ENCODE measurements at places on chromosomes 5 and 9. TPM values are rescaled to one million over a fixed set of nuclear protein-coding genes. Genes with fewer than 3 reads are reported as not detected.

Gene PDLIM4
- total RNA-seq: 59.4 TPM

Gene C1QTNF2
- total RNA-seq: 2.6 TPM

Gene PPIC
- 42.9 TPM for total RNA-seq

Gene ERMP1
- 10.0 TPM for total RNA-seq

GRCh38 chr9:133441571-133441970 lies 18.2 kb upstream of the CACFD1 start:
- H3K4me1 ChIP-seq: no peaks in the 10 kb centered on the region
- no peak overlapping the region for H3K4me3 ChIP-seq
- no peaks in the 10 kb centered on the region for H3K27me3 ChIP-seq
- H3K27ac ChIP-seq: no peak overlapping the region
- DNase-seq: no peak
- H3K36me3 ChIP-seq: no peaks in the 10 kb centered on the region

DNA sequence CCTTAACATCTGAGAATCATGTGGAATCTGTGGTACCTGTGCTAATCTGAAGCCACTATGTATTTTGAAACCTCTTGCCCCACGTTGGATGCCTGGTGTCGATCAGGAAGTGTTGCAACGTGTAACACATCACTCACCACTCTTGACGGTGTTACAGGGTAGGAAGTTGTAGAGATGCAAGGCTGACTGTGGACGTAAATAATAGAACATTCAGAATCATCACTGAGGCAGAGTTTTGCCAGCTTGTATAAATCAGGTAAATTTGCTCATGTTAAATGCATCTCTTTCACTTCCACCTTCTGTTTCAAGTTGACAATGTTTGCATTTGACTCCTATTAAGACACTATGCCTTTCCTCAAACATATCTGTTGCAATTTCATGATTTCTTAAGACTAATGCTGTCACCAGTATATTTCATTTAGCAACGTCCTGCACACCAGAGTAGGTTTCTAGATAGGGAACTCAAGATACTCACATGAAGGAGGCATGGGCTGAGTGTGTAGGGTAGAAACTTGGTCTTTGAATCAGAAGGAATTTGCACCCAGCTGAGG lies 38.1 kb downstream of the BASP1 start:
- no peak overlapping the region for H3K27ac ChIP-seq
- no peak overlapping the region for H3K4me3 ChIP-seq
- no peak for DNase-seq
- H3K4me1 ChIP-seq: no peaks in the 10 kb centered on the region
- H3K27me3 ChIP-seq: no peaks in the 10 kb centered on the region

DNA sequence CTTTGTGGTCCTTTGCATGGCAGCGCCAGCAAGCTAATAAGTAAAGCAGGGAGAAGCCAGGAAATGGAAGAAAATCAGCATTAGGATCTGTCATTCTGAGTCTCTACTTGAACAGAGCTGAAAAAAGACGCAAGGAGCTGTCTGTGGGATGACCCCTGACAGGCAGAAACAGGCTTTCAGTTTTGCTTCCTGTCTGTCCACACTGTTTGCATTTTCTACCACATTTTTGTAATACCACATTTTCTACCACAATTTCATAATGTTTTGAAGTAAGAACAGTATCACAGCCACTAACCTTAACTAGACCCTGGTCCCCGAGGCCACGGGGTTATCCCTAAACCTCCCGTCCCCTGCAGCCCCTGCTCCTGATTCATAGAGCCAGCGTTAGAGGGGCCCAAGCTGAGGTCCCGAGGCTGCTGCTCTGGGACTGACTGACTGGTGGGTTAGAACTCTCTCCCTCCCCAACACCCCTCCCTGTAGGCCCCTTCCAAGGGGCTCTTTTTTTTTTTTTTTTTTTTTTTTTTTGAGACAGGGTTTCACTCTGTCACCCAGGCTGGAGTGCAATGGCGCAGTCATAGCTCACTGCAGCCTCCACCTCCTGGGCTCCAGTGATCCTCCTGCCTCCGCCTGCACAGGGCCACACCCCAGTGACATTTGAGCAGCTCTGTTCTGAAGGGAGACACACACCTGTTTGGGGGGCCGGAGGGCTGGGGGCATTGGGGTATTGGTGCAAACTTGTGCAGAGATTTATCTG lies 4.0 kb upstream of the CLIC3 start:
- H3K4me1 ChIP-seq: peaks cover 18% of the 10 kb centered on the region
- H3K27ac ChIP-seq: no peak overlapping the region
- no peak for DNase-seq
- peaks cover 34% of the 10 kb centered on the region for H3K27me3 ChIP-seq

- no peaks in the 10 kb centered on the region for H3K27me3 ChIP-seq
- no peaks in the 10 kb centered on the region for H3K36me3 ChIP-seq
- no peak for DNase-seq
- no peak overlapping the region for H3K27ac ChIP-seq
- no peak overlapping the region for H3K4me3 ChIP-seq
Measured at GRCh38 chr9:133581513-133582343, 27.5 kb downstream of the FAM163B start.

DNA sequence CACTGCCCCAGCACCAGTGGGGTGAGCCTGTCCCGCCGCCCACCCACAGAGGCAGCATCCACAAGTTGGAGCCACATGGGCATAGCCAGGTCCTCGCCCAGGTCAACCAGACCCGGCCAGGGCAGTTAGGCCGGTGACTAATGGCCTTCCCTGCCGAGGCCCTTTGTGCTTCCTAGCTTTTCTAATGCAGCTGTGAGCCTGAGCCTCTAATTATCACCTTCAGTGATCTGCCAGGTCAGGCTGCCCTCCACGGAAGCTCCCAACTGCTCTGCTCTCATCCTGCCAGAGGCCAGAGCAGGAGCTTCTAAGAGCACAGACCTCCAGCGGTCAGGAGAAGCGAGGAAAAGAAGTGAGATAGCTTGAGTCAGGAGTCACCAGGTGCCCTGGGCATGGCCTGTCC lies 87.1 kb upstream of the PPP1R26 start:
- no peak for DNase-seq
- no peak overlapping the region for H3K27ac ChIP-seq

Measured in esophagus muscularis mucosa (tissue), 4 donors.